ENCODE measurements at places on chromosomes 1 and 21.
A peak's percentile ranks its signal among the peaks of the same experiment; 100 is the strongest.

GRCh38 chr1:57752843-57753242 lies 329.0 kb upstream of the DAB1 start:
- no peak for DNase-seq

GRCh38 chr1:40628903-40629292 lies 36.6 kb downstream of the RIMS3 start:
- DNase-seq, result no peak

- DNase-seq, result no peak
Measured at GRCh38 chr1:159282118-159282517, 20.0 kb upstream of the FCER1A start.

GRCh38 chr1:63101336-63101735 lies 221.0 kb upstream of the FOXD3 start:
- no peak for DNase-seq

DNA sequence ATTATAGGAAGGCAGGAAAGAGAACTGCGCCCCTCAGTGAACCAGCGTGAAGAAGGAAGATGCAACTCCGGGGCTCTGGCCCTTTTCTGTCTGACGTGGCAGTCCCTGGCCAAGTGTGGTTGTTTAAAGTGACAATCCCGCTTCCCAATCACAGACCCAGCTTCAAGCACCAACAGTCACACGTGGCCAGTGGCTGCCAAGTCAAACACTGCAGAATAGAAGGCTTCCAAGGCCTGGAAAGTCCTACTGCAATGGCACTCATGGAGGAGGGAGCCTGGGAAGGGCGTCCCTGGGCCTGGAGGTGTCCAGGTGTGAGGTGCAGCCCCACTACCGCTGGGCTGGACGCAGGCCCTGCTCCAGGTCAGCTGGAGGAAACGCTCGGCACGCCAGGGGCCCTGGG lies 143.8 kb downstream of the CASZ1 start:
- no peak for DNase-seq

DNA sequence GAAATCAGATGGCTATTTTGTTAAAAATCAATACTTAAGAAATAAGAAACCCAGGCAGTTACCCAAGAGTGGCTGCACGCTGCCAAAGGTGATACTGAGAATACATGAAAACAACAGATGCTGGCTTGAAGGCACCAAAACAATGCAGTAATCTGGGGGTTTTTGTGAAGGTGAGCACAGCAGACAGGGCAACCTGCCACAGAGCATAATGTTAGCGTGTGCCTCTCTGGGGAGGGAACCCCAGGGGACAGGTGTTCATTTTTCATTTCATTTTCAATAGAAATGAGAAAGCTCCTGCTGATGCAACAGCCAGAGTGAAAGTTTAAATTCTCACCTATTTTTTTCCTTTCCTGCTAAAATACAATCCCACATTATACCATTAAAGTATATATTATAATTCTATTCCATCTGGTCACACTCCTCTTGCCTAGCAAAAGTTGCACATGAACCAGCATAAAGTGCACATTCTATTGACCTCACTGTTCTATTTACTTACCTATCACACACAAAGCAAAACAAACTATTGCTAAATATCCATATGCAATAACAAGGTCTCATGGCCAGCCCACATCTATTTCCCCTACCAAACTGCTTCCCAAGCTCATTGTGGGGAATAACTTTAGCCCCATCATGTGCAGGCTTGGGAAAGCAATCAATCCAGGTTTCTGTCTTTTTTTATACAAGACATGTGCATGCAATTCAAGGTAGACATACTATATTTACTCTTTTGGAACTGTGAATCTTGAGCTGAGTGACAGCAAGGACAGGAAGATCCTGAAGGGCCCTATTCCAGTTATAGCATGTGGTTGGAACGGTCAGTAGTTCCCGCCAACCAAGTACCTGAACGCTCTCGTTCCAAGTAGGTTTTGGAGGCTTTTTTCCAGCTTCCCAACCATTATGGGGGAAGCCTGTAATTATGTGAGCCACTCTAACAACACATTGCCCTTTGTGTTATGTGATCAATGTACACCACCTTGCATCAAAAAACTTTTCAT lies 173.6 kb downstream of the RERE start:
- no peak for DNase-seq

- DNase-seq, result no peak
Measured at GRCh38 chr1:213905344-213905743, 82.4 kb upstream of the PROX1 start.

- DNase-seq, result no peak
Measured at GRCh38 chr1:103477101-103477500, 48.4 kb upstream of the RNPC3 start.

- DNase-seq, result no peak
Measured at GRCh38 chr1:220701974-220702373, 11.8 kb downstream of the C1orf115 start.

DNA sequence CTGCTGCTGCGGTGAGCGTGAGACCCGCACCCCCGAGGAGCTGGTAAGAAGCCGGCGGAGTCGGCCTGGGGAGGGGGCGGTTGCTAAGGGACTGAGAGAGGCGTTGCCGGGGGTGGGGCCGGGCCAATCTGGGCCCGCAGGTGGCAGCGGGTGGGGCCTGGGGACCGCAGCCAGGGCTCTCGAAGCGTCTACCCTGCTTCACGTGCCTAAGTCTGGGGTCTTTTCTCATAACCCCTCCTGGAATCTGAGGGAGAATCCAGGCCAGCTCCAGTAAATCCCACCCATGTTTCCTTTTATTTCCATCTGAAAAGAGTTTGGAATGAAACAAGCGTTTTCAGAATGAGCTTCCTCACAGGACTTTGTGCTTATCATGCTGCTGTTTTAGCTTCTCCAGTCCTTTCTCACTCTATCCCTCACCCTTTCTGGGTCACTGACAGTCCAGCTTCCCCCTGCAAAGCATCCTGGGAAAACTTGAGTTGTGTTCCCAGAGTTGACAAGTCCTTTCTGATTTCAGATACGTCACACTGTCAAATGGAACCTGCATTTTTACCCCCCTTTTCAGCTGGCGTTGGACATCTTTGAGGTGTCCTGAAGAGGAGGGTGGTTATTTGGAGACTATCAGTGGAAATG lies 431 bp downstream of the CLCN6 start:
- DNase-seq, result peak; percentile 72

- no peak for DNase-seq
Measured at GRCh38 chr1:22906968-22907367, 65.7 kb downstream of the LACTBL1 start.

- no peak for DNase-seq
Measured at GRCh38 chr21:41683815-41684214, 83.0 kb downstream of the RIPK4 start.

GRCh38 chr21:34215911-34216717 lies 142.7 kb downstream of the MRPS6 start:
- DNase-seq, result no peak

DNA sequence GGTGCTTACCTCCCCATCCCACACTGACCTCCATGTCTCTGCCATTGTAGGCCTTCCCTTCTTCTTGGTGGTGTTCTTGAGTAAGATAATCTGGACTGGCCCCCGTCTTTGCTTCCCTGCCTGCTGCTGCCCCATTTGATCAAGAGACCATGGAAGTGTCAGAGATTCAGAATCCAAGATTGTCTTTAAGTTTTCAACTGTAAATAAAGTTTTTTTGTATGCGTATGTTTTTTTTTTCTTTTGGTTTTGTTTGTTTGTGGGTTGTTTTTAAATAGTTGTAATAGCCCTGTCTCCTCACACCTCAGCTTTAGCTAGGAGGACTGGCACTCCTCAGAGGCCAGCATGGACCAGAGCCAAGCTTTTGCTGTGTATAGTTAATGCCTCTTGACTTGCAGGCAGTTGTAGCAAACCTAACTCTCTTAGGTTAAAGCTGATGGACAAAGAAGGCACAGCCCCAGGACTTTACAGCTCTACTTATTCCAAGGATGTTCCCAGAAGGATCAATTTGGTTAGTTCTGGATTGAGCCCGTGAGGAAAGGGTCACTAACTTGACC lies 5.6 kb upstream of the YBX1 start:
- DNase-seq, result no peak

- DNase-seq, result no peak
Measured at GRCh38 chr1:150890033-150890416, 3.1 kb downstream of the CTXND2 start.

- peak; percentile 18 for DNase-seq
Measured at GRCh38 chr21:35226968-35227744, 178.1 kb upstream of the RUNX1 start.

DNA sequence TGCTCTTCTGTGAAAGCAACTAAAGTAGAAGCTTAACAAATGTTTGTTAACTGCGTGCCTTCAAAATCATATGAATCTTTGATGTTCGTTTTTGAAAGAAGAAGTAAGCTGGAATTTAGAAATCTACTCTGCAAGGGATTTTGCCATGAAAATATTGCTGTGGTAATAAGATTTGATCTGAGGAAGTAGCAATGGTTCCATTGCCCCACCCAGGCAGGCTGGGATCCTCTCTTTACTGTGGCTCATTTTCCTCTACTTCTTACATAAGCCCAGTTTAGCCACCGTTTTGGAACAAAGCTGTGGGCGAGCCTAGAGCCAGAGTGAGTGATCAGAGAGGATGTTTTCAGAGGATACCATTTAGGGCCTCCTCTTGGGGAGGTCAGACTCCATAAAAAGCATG lies 20.3 kb upstream of the PTGFRN start:
- DNase-seq, result no peak

Measured in CD8-positive, alpha-beta memory T cell (primary cell).